Activated naive CD4-positive, alpha-beta T cell (primary cell): ENCODE measurements at places on chromosomes 4 and X.
A peak's percentile ranks its signal among the peaks of the same experiment; 100 is the strongest.

DNA sequence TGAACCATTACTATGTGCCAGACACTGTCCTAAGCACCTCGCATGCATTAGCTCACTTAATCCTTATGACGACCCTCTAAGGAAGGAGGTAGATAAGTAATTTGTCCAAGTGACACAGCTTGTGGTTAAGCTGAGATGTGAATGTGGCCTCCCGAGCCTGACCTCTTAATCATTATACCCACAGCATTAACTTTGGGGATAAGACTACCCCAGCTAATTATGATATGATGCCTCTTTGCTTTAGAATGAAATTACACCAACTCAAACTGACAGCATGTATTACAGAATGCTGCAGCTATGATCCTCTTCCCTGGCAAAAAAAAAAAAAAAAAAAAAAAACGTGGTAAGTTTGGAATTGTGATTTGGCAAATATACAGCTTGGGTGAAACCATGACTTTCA lies 53.5 kb downstream of the APBB2 start:
- DNase-seq = no peak

DNA sequence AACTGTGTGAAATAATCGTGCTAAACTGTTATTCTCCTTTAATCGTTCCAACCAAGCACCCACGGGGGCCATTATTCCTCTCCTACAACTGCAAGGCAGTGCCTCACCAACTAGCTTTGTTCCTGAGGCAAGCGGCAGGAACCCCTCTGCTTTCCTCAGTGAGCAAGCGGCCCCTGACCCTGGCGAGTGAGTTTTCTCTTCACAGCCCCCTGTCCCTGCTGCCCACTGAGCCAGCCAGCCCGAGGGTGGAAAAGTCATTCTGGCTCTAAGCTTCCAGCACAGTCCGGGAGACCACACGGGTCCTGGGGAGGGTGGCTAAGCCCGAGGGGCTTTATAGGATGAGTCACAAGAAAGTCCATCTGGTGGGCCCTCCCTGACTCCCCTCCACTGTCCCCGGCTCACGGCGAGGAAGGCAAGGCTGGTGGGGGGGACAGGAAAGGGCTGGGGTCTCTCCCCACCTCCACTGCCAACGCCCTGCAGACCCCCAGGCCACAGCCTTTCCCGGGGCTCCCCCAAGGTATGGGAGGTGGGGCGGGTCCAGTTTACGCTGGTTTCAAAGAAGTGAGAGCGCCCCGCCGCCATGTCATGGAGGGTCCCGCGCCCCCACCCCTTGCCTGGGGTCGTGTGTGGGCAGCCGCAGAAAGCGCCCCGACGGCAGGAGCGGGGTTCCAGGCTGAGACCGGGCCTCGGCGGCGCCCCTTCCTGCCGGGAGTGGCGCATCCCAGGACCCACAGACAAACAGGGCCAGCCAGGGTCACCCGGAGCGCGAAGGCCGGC lies 45.0 kb downstream of the CPLX1 start:
- DNase-seq = no peak

DNA sequence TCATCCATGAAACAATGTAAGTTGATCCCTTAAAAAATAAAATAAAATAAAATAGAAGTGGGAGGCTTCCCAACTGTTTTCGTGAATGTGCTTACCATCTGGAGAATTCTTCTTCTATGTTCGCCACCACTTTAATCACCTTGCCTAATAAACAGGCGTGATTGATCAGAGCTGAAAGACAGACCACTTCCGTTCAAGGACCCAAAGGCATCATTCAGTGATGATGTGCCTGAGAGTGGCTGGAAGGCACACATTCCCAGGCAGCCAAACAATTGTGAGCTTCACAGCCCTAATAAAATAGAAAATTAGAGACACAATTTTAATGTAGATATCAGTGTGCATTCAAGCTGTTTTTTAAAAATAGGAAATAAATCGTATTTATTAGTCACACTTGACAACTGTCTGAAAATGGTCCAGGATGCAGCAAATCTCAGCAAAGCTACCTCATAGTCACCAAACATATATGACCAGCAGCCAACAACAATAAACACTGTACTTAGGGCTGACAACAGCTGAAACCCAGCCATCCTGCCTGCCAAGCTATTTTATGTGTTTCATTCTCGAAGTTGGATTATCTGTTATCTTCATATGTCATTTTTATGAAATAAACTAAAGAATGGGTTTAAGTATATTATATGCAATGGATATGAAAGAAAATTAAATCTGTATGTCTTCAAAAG lies 163.2 kb upstream of the FAM9B start:
- DNase-seq = no peak

DNA sequence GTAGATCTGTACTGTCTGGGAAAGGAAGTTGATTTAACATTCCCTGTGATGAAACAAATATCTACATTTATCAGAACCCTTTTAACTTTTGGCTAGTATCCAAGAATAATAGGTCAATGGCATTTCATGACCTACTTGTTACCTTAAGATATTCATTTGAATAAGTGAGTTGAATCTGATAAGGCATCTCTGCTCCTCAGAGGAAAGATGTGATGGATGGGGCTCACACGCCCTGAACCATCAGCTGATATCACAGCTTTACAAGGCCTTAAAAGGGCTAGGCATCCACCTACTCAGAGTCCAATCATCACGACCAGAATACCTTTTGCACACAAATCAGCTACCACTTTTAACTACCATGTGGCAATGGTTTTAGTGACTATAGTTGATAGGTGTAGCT lies 90.2 kb upstream of the PDLIM3 start:
- no peak for DNase-seq

DNA sequence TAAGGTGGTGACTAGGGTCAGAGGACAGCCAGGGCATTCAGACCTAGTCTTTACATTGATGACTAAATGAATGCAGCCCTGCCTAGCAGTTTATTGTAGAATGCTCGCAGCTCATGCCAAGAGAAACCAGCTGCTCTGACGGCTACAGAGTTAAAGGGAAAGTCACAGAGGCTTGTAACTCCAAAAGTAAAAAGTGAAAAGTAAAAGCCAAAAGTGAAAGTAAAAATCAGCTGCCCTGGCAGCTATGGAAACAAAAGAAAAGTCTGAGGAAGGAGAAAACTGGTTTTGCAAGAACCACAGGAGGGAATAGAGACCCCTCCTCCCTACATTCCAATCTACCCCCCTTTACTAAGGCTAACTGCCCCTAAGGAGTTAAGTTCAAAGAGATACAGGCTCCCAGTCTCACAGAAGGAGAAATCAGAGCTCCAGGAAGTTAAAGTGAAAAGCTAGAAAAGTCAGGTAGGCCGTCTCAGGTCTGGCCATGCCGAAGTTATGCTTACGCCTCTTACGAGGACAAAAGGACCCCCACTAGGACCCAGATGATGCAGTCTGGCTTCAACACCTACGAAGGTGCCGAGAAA lies 6.0 kb downstream of the GAGE10 start:
- no peak for DNase-seq

GRCh38 chr4:99654361-99654761 lies 3.3 kb downstream of the C4orf54 start:
- DNase-seq = no peak

- no peak for DNase-seq
Measured at GRCh38 chr4:133565379-133565778, 416.3 kb downstream of the PCDH10 start.

DNA sequence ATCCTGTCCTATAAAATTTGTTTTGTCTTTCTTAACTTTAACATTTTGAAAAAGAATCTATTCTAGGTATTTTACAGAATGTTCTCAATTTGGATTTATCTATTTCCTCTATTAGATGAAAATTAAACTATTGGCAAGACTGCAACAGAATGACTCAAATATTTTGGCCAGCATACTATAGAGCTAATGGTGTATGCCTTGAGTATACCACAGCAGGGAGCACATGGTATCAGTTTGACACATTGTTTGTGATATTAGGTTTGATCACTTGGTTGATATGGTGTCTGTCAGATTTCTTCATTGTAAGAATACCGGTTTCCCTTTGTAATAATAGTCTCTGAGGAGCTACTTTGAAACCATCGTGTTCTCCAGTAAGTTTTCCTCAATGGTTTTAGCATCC lies 87.8 kb upstream of the NPNT start:
- no peak for DNase-seq

DNA sequence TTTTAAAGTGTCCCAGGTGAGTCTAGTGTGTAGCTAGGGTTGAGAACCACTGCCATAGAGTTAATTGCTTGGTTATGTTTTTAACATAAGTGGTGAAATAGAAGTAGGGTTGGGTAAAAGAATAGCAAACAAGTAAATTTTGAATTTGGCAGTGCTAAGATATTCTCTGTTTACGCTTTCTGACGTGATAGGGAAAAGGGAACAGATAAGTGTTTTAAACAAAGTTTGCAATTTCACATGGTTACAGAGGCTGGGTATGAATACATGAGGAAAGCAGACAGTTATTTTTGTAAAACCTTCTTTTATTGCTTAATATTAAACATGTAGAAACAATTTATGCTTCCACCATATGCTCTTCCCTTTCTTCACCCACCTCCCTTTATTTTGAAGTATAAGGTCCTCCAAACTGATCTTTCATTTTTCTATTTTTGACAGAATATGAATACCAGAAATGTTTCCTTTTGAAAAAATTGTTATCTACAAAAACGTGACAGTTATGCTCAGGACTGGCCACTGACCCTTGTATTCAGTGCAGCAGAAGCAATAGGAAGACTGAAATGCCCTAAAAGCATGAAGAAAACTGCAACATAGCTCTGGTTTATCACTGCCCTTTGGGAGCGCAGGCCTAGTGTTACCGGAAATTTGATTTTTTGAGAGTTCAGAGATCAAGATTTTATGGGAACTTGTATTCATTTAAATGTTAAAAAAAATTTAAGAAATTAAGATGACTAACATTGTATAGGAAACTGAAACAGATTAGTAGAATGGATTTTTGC lies 214.4 kb upstream of the ARSJ start:
- no peak for DNase-seq

DNA sequence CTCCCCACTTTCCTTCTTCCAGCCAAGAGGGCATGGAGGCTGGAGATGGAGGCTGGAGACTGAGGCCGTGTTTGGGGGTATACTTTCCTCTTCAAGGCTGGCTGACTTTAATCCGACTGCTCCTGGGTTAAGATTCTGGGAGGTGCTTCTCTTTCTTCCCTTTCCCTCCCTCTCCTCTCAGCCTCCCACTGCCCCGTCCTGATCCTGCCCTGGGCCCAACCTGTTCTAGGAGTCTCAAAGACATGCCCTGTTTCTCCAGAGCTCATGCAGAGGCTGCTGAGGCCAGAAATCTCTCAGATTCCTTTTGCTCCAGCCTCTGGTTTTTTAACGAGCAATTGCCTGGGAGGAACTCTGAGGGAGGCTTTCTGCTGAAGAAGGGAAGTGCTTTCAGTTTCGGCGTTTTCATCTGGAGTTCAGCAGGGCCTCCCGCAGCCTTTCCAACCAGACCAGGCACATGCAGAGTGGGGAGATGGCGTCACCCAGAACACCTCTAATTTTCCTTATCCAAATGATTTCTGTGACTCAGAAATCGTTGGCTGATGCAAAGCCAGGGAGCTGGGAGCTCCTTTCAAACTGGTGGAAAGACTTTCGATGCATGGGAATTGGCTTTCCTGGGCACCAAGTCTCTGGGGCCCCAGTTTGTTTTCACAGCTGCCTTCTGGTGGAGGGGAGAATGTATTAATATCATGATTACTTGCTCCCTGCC lies 34.5 kb upstream of the FAM9C start:
- DNase-seq = no peak

- no peak for DNase-seq
Measured at GRCh38 chr4:16685536-16685935, 212.9 kb downstream of the LDB2 start.

DNA sequence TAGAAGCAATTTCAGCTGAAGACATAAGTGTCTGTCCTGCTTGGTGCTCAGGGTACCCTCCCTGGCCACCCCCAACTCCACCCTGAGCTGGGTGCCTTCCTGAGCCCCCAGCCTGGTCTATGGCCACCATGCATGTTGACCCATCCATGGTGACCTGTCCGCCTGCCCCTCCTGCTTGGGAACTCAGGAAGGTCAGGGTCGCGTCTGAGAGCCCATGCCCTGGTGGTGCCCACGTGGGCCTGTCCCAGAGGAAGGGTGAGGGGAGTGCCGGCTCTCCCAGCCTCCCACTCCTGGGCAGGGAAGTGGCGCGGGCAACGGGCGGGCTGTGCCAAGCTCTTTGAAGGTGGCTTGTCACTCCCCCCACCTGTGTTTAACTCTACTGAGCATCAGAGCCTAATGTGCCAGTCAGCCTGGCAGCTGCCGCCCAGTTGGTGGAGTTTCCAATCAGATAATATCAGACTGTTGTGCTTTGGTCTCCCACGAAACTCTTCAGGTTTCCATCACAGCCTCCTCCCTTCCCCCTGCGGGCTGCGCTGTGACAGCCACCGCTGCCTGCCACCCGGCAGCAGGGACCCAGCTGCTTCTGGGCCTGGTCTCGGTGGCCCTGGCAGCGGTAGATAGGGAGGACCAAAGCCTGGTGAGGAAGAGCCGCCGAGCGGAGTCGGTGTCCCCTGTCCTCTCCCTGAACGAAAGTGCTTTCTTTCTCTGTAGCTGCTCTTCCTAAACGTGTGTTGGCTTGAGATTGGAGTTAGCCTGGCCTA lies 4.8 kb downstream of the SH3BP2 start:
- DNase-seq = peak; percentile 29

DNA sequence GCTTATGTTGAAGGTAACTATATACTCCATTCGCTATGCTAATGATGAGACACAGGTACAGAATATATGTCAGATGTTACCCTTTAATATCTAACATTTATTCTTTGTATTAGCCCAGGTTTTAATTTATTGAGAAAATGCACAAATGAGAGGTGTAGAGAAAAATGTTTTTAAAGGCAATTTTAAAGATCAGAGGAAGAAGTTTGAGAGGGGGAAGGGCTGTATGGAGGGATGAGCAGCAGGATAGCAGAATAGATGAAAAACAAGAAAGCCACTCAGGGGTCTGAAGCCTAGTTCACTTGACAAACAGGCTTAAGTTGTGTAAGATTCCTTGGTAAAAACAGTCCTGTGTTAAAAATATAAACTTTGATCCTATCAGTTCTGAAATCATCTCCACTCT lies 3.7 kb downstream of the MAB21L2 start:
- no peak for DNase-seq

GRCh38 chrX:40095583-40096394 lies 2.0 kb downstream of the BCOR start:
- peak; percentile 18 for DNase-seq

- DNase-seq = no peak
Measured at GRCh38 chr4:137678796-137679195, 146.5 kb upstream of the PCDH18 start.

DNA sequence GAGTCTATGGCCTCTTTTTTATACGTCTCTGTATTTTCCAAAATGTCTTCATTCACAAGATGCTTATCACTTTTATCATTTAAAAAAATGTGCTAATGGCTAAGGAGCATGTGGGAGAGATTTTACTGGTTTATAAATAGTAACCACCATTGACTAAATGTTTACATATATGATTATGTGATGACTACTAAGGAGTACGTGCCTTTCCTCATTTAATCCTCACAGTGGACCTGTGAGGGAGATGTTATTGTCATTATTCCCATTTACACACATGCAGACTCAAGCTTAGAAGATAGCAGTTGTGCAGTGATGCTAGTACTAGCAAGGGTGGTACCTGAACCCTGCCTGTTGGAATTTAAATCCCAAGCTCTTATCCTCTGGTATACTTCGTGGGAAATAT lies 2.4 kb downstream of the SRD5A3 start:
- no peak for DNase-seq
